ENCODE measurements at places on chromosomes 13 and 19.

DNA sequence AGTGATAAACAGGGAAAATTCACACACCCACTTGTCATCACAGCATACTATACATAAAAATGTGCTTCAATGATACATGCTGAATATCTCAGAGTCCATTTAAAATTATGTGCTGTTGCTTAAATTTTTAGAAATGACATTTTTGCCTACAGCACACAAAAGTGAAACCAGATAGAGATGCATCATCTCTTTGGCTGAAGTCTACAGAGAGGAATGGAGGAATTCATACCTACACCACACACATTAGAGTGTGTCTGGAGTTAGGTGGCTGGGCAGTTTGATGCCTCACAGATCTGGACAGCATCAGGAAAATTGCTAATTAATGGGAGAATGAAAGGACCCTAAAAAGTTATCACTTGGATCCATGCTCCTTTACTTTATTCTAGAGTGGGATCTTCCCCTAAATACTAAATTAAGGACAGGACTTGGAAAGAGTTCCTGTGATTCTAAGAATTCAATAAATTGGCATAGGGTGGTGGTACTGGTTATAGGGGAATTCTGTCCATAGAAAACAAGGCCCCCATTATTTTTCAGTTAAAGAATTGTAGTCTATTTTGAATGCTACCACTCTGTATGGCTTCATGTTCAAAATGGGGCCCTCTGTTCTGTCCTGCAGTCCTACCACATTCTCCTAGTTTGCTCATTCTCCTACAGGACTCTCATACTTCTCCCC, 41.3 kb downstream of the RCBTB2 start:
- no peak for DNase-seq

- no peak for DNase-seq
These were observed 9.0 kb upstream of the ATXN8OS start for GRCh38 chr13:70098669-70099068.

DNA sequence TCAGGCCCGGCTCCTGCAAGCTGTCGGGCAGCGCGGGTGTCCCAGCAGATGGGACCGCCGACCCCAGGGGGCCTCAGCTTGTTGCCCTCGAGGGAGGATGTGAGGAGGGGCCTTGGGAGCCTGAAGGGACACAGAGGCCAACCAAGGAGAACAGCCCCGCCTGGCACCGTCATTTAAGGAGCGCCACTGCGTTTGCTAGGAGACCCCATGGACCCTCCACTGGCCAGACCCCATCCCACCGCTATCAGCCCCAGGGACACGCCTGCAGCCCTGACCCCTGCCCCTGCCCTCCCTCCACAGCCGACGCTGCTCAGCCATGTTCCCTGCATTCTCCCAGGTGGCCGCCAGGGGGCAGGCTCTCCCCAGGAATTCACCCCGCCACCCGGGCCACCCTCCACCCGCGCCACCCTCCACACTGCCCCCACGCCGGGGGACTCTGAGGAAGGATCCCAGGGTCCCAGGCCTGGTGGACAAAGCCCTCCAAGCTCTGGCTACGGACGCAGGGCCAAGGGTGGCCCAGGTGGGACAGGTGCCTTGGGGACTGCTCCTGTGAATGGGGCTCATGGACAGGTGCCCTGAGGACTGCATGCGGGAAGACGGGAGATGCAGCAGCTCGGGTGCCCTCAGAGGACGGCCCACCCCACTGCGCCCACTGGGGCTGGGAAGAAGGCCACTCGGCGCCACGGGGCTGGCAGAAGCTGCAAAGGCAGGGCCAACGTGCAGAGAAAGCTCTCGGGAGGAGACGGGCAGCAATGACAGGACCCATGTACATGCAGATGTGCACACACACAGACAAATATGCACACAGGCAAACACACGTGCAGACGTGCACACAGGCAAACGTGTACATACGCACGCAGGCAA, 34.4 kb downstream of the PIP5K1C start:
- no peak for DNase-seq

DNA sequence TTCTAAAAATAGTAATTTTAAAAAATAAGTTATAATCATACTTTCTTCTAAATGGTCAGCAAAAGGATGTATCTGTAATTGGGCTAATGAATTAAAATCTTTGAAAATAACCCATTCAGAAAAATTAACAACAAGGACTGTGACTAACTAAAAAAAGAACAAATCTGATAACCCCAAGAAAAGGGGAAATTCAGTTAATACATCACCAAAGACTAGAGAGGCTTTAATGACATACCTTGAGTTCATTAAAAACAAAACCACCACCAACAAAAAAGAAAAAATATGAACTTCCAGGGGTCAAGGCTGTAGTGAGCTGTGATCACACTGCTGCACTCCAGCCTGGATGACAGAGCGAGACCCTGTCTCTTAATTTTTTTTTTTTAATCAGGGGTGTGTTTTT, 121.8 kb downstream of the TBC1D4 start:
- DNase-seq = no peak

- DNase-seq = no peak
These were observed 36.8 kb downstream of the ACTN4 start for GRCh38 chr19:38684078-38684861.

- DNase-seq = no peak
These were observed 22.6 kb downstream of the CYP2A6 start for GRCh38 chr19:40827386-40828247.

DNA sequence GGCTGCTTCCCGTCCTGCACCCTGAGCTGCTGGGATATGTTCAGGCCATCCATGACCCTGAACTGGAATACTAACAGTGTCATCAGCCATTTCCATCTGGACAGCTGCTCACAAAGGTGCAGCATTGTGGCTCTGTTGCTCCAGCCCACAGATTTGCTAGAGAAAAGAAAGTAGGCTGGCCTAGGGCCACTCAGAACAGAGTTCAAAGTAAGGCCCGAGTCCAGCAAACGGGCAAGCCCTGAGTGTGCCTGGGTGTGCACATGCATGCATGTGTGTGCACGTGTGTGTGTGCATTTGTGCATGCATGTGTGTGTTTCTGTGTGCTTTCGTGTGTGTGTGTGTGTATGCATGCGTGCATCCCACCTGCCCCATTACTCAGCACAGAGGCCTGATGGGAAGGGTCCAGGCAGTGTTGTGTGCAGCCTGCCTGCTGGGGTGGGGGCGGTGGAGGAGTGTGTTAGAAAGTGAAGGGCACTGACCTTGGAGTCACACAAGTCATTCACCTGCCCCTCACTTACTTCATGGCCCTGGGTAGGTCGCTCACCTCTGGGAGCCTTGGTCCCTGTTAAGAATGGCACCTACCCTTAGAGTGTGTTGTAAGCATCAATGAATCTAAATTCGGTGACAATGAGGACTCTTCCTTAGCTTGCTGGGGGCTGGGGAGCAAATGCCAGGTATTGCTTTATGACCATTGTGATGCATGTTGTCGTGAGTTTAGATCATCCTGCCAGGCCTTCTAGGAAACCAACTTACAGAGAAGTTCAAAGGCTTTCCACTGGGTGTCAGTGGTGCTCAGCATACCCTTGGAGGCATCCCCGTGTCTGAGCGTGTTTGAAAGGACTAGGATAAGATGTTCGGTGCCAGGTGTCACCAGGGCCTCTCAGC, 53.2 kb downstream of the GPR12 start:
- peak; percentile 2 for DNase-seq

DNA sequence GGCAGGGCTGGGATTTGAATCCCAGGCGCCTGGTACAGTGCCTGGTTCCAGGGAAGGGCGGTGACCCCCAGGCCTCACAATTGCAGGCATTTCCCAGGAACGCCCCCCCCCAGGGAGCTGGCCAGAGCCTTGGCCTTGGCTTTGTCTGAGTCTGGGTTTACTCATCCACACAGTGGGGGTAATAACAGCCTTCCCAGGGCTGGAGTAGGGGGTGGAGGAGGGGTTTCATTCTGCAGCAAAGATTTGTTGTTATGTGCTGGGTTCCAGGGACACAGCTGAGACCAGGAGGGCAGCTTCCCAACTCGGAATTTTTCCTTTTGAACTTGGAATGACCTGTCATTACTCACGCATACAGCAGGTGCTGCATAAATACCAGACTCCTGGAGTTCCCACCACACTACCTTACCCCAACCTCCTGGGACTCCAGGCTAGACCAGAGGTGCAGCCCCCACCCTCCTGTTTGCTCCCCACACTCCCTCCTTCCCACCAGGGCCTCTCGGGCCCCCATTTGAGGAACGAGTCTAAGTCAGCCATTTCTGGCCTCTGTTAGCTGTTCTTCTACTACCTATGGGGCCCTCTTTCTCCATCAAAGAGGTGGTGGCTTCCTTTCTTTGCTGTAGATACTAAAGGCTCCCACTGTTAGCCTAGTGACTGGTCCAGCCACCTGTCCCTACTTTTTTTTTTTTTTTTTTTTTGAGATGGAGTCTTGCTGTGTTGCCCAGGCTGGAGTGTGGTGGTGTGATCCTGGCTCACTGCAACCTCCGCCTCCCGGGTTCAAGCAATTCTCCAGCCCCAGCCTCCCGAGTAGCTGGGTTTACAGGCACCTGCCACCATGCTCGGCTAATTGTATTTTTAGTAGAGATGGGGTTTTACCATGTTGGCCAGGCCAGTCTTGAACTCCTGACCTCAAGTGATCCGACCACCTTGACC, 1.6 kb upstream of the ADAMTS10 start:
- DNase-seq = no peak

- DNase-seq = no peak
These were observed at the start of gene CYP4F8 for GRCh38 chr19:15614507-15615379. TSS of gene CYP4F8 (plus strand) at chr19:15615218. CDS start at chr19:15615617, 399 bp downstream.

DNA sequence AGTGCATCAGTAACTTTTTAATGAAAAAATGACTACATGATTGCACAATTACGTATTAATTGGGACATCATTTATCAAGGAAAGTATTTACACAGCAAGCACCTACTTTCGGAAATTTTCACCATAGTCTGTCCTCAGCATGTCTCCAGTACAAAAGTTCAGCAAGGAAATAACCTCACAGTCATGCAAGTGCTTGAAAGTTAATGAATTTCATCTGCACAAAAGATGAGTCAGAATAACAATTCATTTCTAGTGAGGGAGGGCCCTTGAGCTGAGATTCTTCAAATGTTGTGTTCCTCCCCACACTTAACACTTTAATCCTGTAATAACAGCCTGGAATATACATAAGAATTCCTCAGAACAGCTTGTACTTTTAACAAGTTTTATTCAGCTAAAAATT, 49.0 kb upstream of the OXGR1 start:
- no peak for DNase-seq

- no peak for DNase-seq
These were observed 25.3 kb upstream of the FBN3 start for GRCh38 chr19:8174706-8175105.

DNA sequence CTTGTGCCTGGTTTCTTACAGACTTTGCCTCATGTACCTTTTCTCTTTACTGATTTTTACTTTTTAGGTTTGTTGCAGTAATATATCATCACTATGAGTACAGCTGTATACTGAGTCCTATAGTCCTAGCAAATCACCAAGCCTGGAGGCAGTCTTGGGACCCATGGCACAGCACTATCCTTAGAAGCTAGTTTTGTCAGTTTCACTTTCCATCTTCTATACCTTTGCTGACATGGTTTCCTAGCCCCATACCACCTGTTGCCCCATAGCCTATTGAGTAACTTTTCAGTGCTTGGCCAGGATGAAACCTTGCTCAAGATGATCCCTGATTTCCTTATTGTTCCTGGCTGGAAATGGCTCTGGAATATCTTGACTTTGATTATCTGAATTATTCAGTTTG, 826.4 kb downstream of the GPC5 start:
- DNase-seq = no peak

GRCh38 chr19:55647732-55648584, at the start of gene CCDC106:
TSS of gene CCDC106 (plus strand) at chr19:55648212. CDS start at chr19:55649047, 835 bp downstream.
- peak; percentile 38 for DNase-seq

GRCh38 chr19:5826531-5827341, 12.8 kb downstream of the FUT6 start:
- DNase-seq = no peak

DNA sequence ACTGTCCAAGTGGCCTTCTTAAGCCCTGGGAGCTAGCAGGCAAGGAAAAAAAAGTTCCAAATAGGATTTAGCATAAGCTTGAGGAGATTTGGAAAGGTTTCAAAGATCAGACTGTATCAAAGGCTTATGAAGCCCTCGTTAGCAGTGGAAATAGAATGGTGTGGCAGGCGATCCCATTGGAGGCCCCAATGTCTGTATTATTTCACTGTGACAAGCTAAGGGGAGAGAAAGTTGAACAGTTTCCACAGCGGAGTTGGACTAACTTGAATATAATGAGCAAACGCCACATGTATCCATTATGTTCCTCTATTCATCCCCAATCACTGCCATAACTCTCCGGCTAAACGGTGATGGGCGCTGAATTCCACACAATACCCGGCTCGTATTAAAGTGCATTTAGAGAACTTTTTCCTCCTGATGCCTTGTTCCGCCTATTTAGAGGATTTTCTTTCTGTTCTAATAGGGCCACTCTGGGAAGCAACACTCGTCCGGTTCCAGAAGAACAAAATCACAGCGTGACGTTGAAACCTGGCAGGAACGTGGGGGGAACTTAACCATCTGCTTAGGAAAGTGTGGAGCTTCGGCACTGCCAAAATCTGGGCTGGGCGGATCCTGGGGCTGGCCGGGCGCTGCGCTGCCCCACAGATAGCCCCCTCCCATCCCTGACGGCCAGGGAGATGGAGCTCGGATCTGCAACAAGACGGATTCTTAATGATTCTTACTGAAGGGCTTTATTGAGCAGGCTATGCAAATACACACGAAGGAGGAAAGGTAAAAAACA, 1.0 kb upstream of the PCDH8 start:
- DNase-seq = no peak

- no peak for DNase-seq
These were observed 173.5 kb downstream of the DNAJC15 start for GRCh38 chr13:43196750-43197370.

- DNase-seq = peak; percentile 77
These were observed at the start of gene SDHAF1 for GRCh38 chr19:35995048-35995993. TSS of gene SDHAF1 (plus strand) at chr19:35995188. CDS start at chr19:35995275, 87 bp downstream.

- no peak for DNase-seq
These were observed 3.8 kb downstream of the GJB2 start for GRCh38 chr13:20188667-20189553.

- DNase-seq = no peak
These were observed 38.9 kb downstream of the TEX29 start for GRCh38 chr13:111359237-111359915.

DNA sequence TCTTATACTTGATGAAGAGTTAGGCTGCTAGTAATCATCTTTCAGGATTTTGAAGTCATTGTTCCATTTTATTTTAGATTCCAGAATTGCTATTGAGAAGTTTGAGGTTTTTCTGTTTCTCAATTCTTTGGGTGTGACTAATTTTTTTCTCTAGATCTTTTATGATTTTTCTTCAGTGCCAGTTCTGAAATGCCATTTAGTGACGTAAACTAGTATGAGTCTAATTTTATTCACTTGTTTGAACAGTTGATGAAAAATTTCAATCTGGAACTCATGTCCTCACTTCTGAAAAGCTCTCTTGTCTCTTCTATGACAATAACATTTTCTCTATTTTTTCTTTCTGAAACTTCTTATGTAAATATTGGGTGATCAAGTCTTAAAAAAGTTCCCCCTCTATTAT, 188.5 kb upstream of the HTR2A start:
- no peak for DNase-seq

- no peak for DNase-seq
These were observed 10.0 kb upstream of the CABP5 start for GRCh38 chr19:48053856-48054255.

DNA sequence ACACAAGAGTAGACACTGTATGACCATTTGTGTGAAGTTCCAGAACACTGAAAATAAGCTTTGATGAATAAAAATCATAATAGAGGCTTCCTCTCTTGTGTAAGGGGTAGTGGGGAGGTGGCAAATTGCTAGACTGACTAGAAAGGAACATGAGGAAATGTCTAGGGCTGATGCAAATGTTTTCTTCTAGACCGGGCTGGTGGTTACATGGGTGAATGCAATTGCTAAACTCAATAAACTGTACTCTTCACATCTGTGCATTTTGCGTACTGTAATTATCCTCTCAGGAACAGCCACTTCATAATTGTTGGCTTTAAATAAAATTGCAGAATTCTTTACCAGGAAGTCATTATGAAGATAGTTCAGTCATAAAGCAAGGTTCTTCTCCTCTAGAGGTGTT, 5.2 kb upstream of the KBTBD7 start:
- DNase-seq = no peak
